ENCODE measurements at places on chromosomes 3 and 15.

DNA sequence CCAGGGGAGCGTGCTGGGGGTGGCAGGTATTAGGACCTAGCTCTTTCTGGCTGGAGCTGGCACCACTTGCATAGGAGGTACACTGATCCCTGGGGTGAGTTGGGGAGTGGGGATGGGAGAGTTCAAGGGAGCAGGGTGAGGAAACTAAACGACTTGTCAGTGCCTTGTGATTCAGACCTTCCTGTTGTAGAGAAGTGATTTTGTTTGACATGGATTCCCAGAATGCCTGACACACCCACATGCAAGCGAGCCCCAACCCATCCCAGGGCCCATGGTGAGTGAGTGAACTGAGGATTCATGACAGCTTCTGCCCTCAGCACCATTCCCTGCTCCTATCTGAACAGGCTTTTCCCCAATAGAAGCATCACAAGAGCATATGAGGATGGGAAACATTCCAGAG is 15.6 kb upstream of the UBE2Q2 start:
- DNase-seq: no peak

GRCh38 chr3:14301558-14301957 is 100.8 kb upstream of the SLC6A6 start:
- no peak for DNase-seq

- no peak for DNase-seq
Measured at GRCh38 chr3:124634210-124635168, 95.8 kb upstream of the UMPS start.

DNA sequence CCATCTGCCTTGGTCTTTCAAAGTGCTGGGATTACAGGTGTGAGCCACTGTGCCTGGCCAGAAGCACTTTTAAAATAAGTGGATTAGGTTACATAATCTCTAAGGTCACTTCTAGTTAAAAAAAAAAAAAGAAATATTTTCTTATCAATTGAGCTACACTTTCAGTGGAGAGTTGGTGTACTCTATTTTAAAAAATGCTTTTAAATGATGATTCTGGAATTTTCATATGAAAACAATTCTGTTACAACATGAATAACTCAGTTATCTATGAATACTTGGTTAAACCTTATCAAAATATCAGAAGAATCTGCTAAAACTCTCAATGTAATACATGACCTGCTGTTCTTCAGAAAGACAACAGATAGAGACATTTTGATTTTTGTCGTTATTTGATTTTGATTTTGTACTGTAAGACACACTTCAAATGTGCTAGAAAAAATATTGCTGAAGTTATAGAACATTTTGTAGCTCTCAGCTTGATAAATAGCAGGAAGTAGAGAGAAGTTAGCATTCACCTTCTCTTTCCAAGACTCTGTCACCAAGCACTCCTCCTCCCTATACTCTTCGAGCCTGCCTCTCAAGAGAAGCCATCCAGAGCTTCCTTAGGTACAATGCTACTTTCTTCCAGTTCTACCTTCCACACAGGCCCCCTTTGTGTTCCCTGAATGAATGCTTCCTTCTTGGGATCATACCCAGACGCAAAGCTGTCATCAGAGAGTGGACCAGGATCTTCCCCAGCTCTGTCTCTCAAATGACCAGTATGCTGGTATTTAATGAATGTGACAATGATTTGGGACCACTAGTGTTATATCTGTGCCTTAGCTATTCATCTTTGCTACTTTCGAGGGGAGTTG is 47.2 kb upstream of the SECISBP2L start:
- no peak for DNase-seq

GRCh38 chr3:89957451-89957850 is 850.0 kb downstream of the EPHA3 start:
- no peak for DNase-seq

- DNase-seq: no peak
Measured at GRCh38 chr3:7146529-7146928, 285.6 kb downstream of the GRM7 start.

DNA sequence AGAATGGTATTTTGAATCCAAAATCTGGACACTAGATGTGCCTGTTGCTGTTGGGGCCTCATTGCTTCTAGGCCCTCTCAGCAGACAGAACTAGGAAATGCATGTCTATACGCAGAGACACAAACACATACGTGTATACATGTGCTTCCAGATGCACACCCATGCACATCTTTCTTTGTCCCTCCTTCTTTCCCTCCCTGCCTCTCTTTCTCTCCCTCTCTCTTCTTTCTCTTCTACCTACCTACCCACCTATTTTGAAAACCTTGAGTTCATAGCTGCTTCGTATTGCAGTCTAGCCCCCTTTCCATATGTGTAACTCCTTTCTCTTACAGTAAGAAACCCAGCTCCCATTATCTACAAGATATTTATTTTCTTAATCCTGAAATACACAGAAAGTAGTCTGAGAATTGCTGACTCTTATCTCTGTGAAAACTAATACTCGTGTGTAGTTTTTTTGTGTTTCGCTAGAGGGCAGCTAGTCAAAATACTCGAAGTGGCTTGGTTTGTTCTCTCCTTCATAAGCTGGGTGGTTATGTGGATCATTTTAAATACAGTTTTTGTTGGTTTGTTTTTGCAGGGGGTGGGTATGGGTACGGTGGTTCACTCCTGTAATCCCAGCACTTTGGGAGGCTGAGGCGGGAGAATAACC is 18.5 kb downstream of the RPL32 start:
- no peak for DNase-seq

DNA sequence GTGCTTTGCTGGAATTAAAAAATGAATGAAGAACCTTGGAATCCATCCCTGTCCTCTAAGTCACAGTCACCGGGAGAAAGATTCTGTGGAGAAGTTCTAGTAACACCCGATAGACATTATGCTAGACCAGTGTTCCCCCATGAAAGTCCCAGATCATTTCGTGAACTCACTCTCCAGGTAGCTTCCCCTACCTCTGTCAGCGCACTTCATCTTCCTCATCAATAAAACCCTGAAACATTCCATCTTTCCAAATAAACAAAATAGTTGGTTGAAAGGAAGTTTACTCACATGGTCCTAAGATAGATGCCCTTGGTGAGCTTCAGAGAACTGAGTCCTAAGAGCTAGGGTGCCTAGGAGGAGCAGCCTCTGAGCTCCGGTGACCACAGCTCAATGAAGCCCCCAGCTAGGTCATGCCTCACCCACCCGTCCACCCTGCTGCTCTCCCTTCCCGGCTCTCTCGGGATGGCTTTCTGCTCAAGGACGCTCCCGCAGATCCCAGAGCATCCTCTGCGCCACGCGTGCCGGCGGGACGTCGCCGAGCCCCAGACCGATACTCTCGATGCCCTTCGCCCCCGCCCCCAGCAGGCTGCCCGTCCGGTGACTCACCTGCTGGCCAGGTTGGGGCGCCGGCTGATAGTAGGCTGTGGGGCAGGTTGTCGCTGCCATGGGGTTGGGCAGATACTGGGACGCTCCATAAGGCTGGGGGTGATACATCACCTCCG is 776 bp downstream of the VGLL3 start:
- no peak for DNase-seq

DNA sequence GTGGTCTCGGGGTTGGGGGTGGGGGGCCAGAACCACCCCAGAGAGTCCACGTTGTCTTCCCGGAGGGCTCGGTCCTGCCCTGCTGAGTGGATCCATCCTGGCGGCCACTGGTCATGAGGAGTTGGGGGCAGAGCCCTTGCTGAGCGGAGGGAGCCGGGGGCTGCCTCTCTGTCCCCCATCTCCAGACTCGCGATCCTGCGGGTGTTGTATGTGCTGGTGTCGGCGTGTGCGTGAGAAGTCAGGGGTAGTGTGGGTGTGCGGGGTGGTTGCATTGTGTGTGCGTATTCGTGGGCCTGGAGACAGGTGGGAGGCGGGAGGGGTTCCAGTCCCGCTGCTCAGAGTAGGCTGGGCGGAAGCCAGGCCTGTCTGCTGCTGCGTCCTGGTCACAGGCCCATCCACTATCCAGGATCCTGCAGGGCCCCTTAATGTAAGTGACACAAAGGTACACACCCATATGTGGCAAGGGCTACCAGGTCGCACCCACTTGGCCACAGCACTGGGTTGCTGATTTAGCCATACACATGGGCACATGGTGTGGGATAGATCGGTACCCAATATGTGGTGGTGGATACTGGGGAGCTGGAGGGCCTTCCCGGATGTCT is 30.7 kb downstream of the NBEAL2 start:
- DNase-seq: no peak

DNA sequence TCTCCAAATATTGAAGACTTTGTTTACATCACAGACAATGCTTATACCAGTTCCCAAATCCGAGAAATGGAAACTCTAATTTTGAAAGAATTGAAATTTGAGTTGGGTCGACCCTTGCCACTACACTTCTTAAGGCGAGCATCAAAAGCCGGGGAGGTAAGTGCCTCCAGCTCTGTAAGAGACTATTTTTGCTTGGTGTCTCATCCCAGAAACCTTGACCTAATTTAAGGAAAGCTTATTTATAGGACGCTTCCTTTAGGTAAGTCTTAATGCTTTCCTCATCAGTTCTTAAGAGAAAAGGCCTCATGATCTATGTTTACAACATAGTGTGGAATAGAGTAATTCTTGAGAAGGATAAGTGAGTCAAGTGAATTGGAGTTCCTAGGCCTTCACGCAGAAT is 11.8 kb downstream of the CCNB2 start:
- no peak for DNase-seq

- DNase-seq: no peak
Measured at GRCh38 chr3:172247525-172248274, 200.6 kb downstream of the GHSR start.

- no peak for DNase-seq
Measured at GRCh38 chr3:151724576-151725562, 8.9 kb upstream of the AADACL2 start.

GRCh38 chr3:119559441-119559963 is at the start of gene CD80:
CD80 (minus strand) TSS chr3:119559614; CDS start chr3:119557728, 1,886 bp downstream.
- peak; percentile 14 for DNase-seq

Data from T-helper 22 cell (primary cell).